ENCODE measurements at places on chromosomes 12 and 14.

GRCh38 chr12:57603815-57604453, 690 bp upstream of the DTX3 start:
- H3K4me1 ChIP-seq: peaks cover 24% of the 10 kb centered on the region
- peaks cover 35% of the 10 kb centered on the region for H3K36me3 ChIP-seq

DNA sequence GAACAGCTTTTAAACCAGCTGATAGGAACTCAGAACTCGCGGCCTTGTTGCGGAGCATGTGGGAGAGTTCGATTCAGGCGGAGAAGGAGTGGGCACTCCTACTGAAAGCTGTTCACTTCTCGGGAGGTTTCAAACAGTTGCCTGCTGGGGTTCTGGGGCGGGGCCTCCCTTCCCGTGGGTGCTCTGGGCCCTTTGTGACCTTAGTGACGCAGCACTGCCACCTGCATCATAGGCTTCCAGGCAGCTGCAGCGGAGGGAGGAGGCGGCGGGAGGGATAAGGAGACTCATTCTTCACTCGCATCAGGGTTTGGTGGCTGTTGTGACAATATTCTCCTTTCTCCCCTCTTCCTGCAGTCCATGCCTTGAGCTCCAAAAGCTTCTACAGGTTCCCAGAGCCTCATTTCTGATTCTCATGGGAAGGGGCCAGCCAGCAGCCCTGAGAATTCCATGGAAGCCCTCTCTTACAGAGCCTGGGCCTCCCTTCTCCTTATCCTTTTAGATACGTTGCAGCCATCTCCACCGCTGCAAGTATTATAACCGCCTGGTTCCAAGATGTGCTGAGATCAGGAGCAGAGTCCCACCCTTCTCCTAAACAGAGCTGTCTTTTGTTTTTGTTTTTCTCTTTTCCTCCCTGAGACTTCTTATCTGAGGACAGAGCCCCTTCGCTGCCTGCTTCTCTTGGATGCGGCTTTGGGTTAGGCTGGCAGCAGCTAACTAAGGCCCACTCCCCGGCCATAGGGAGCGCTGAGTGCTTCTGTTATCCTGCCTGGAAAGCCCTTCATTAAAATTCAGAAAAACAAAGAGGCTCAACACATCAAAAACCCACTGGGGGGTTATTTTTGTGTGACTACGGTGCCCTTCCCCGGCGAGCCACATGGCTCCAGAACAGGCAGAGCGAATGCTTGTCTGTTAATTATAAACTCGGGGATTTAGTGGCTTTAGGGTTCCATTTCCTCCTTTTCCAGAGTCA, 67.6 kb upstream of the GPATCH2L start:
- H3K4me3 ChIP-seq: no peak overlapping the region
- DNase-seq: no peak
- no peak overlapping the region for H3K27ac ChIP-seq
- no peaks in the 10 kb centered on the region for H3K4me1 ChIP-seq
- H3K27me3 ChIP-seq: no peaks in the 10 kb centered on the region

- no peak overlapping the region for H3K4me3 ChIP-seq
- H3K4me1 ChIP-seq: peaks cover 2% of the 10 kb centered on the region
- no peaks in the 10 kb centered on the region for H3K36me3 ChIP-seq
- no peak overlapping the region for H3K27ac ChIP-seq
- H3K27me3 ChIP-seq: peaks cover 13% of the 10 kb centered on the region
Measured at GRCh38 chr12:116654226-116654743, 83.6 kb downstream of the SPRING1 start.

GRCh38 chr14:92963301-92964123, 40.6 kb downstream of the CHGA start:
- H3K27me3 ChIP-seq: no peaks in the 10 kb centered on the region
- H3K4me1 ChIP-seq: no peaks in the 10 kb centered on the region
- no peak for DNase-seq

GRCh38 chr14:75222208-75222701, 45.8 kb upstream of the TMED10 start:
- peaks cover 17% of the 10 kb centered on the region for H3K4me1 ChIP-seq
- H3K27ac ChIP-seq: no peak overlapping the region
- no peak overlapping the region for H3K4me3 ChIP-seq
- no peak for DNase-seq

- H3K36me3 ChIP-seq: no peaks in the 10 kb centered on the region
- peaks cover 3% of the 10 kb centered on the region for H3K27me3 ChIP-seq
- no peaks in the 10 kb centered on the region for H3K4me1 ChIP-seq
- no peak for DNase-seq
Measured at GRCh38 chr14:51449681-51450080, 202.0 kb upstream of the FRMD6 start.

DNA sequence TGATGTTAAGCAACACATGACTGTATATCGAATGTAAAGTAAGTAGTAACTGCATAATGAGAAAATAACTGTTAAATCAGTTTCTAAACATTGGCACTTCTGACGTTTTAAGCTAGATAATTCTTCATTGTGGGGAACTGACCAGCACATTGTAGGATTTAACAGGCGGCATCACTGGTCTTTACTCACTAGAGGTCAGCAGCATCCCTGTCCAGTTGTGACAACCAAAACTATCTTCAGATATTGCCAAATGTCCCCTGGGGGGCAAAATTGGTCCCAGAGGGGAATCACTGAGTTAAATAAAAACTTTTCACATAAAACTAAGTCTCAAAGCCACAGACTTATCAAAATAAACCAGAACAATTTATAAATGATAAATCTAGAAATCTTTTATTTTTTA, 65.3 kb downstream of the BLTP3B start:
- no peaks in the 10 kb centered on the region for H3K27me3 ChIP-seq
- H3K36me3 ChIP-seq: peaks cover 60% of the 10 kb centered on the region
- H3K4me1 ChIP-seq: no peaks in the 10 kb centered on the region
- H3K4me3 ChIP-seq: no peak overlapping the region

DNA sequence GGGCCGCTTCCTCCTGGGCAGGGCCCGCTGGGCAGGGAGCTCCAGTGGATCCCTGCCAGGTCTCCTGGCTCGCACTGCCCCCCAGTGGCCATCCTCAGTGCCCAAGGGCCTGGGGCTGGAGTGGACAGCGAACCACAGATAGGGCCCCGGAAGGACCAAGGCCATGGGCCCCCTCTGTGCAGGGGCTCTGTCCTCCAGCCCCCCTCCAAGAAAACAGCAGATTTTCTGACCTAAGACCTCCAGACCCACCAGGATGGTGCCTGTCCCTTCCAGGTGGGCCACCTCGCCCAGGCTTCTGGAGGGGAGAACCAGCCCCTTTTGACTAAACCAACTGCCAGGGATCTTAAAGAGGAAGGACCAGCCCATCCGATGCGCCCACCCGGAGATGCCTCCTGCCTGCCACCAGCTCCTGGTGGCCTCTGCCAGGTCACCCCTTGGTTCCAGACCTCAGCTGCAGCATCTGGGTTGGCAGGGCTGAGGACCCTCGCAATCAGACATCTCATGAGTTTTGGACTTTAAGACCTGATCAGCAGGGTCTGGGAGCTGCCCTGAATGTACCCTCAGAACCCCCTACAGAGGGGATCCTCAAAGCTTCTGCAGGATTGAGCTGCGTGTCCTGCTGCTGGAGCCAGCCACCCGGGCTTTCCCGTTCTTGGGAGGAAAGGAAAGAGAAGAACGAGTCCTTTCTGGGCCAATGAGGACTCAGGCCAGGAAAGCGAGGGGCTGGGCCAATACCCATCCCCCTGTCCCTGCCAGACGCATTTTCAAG, 325.8 kb upstream of the DIO3 start:
- DNase-seq: peak; percentile 46
- H3K36me3 ChIP-seq: no peaks in the 10 kb centered on the region
- H3K4me1 ChIP-seq: no peaks in the 10 kb centered on the region
- no peak overlapping the region for H3K4me3 ChIP-seq

DNA sequence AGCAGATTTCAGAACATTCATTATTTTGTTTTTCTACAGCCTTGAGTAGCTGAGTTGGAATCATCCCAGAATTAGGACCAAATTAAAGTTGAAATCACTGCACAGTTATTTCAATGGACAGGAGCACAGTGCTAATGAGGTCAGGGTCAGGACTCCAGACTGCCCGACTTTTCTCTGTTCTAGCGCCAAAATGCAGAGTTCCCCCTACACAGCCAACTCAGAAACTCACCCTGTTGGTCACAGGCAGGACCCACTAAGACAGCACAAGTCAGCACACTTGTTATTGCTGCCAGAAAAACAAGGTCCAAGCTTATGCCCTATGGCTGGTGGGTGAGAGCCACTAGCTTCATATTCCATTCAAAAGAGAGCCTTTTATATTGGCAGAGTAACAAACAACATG, 198.1 kb upstream of the KRR1 start:
- peaks cover 14% of the 10 kb centered on the region for H3K27me3 ChIP-seq
- no peaks in the 10 kb centered on the region for H3K36me3 ChIP-seq
- peaks cover 5% of the 10 kb centered on the region for H3K4me1 ChIP-seq
- H3K4me3 ChIP-seq: no peak overlapping the region
- DNase-seq: no peak
- no peak overlapping the region for H3K27ac ChIP-seq

GRCh38 chr14:54085841-54086240, 129.2 kb upstream of the BMP4 start:
- H3K27me3 ChIP-seq: no peaks in the 10 kb centered on the region
- no peak overlapping the region for H3K4me3 ChIP-seq
- no peaks in the 10 kb centered on the region for H3K36me3 ChIP-seq
- no peak for DNase-seq

- H3K27ac ChIP-seq: no peak overlapping the region
- H3K4me1 ChIP-seq: no peaks in the 10 kb centered on the region
- no peaks in the 10 kb centered on the region for H3K36me3 ChIP-seq
- no peak overlapping the region for H3K4me3 ChIP-seq
- no peaks in the 10 kb centered on the region for H3K27me3 ChIP-seq
Measured at GRCh38 chr14:104103446-104104075, 18.1 kb downstream of the ASPG start.

- no peaks in the 10 kb centered on the region for H3K27me3 ChIP-seq
- peak overlapping the region; percentile 48 for H3K27ac ChIP-seq
- no peak for DNase-seq
- no peak overlapping the region for H3K4me3 ChIP-seq
- peaks cover 74% of the 10 kb centered on the region for H3K4me1 ChIP-seq
- H3K36me3 ChIP-seq: peaks cover under 1% of the 10 kb centered on the region
Measured at GRCh38 chr14:93037351-93037750, 78.4 kb downstream of the ITPK1 start.

- DNase-seq: peak; percentile 23
- H3K36me3 ChIP-seq: no peaks in the 10 kb centered on the region
- no peak overlapping the region for H3K27ac ChIP-seq
- peaks cover 13% of the 10 kb centered on the region for H3K4me1 ChIP-seq
- H3K4me3 ChIP-seq: no peak overlapping the region
- H3K27me3 ChIP-seq: no peaks in the 10 kb centered on the region
Measured at GRCh38 chr14:31286456-31287293, 79.1 kb upstream of the HECTD1 start.

DNA sequence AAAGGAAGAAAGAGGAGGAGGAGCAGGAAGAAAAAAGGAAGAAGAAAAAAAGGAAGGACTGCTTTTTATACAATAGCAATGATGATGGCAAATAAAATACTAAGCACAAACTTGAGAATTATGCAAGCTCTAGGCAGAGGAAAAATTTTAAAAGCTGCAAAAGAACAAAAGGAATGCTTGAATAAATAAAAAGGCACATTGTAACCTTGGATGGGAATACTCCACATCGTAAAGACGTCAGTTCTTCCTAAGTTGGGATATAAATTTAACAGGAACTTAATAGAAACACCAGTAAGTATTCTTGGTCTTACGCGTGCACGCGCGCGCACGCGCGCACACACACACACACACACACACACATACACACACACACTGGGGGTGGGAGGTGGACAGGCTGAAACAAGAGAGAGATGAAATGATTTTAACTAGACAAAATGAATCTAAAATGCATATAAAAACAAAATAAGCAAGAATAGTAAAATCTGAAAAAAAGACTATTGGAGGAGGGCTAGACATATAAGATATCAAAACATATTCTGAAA, 43.0 kb downstream of the SERPINA3 start:
- H3K4me1 ChIP-seq: no peaks in the 10 kb centered on the region
- H3K27me3 ChIP-seq: no peaks in the 10 kb centered on the region
- DNase-seq: no peak
- H3K27ac ChIP-seq: no peak overlapping the region
- no peak overlapping the region for H3K4me3 ChIP-seq

DNA sequence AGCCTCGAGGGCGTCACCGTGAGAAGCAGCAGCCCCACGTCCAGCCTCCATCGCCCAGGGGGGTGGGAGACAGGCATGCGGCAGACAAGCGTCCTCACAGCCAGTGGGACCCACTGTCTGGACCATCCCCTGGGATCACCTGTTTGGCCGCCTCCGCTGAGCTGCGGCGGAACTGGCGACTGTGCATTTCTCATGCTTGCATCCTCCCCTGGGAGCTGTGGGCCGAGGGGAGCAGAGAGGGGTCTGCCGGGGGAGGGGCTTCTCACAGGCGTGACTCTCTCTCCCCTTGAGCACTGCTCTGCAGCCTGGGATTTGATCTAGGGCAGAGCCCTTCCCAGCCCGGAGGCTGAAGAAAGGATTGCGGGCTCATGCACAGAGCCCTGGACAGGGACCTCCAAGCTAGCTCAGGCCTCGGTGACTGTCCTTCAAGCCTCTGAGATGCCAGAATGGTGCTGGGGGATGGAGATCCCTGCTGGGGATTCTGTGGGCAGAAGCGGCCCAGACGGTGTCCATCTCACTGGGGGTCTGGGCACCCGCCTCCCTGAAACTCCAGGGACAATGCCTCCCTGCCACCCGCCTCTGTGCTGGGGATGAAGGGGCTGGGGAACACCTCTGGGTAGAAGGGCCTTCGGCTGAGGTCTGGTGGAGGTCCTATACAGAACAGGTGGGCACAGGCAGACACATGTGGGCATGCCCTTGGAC, 61.1 kb downstream of the PRIMA1 start:
- DNase-seq: no peak
- H3K27ac ChIP-seq: no peak overlapping the region
- H3K36me3 ChIP-seq: no peaks in the 10 kb centered on the region
- H3K4me3 ChIP-seq: no peak overlapping the region
- no peaks in the 10 kb centered on the region for H3K4me1 ChIP-seq

DNA sequence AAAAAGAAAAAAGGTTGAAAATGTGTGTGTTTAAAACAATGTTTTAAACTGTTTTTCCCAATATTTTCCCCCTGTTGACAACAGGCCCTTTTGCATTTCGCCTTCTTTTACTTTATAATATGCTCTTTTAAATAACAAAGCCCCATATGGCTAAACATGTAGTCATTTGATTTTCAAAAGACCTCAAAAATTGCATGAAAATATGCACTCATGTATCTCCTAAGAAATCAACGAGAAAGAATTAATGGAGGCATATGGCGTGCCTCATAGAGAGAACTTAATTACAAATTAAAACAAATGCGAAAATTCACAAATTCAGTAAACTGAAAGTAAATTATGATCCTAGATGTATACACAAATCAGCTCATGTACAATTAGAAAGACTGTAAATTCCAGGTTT, 202.6 kb upstream of the FOXN3 start:
- peak overlapping the region; percentile 97 for H3K27ac ChIP-seq
- no peak for DNase-seq
- no peaks in the 10 kb centered on the region for H3K36me3 ChIP-seq
- no peaks in the 10 kb centered on the region for H3K27me3 ChIP-seq

- H3K27me3 ChIP-seq: no peaks in the 10 kb centered on the region
- no peak for DNase-seq
- H3K4me3 ChIP-seq: no peak overlapping the region
- no peak overlapping the region for H3K27ac ChIP-seq
Measured at GRCh38 chr14:33014710-33015109, 76.0 kb downstream of the NPAS3 start.

- H3K4me1 ChIP-seq: peaks cover 15% of the 10 kb centered on the region
- H3K36me3 ChIP-seq: peaks cover 2% of the 10 kb centered on the region
- H3K4me3 ChIP-seq: no peak overlapping the region
Measured at GRCh38 chr14:75554482-75554881, 23.9 kb upstream of the FLVCR2 start.
